NCI-H446 (cell line): ENCODE measurements at places on chromosomes 16 and 17.

GRCh38 chr17:77055453-77055852, 85.3 kb upstream of the SEC14L1 start:
- DNase-seq: no peak

DNA sequence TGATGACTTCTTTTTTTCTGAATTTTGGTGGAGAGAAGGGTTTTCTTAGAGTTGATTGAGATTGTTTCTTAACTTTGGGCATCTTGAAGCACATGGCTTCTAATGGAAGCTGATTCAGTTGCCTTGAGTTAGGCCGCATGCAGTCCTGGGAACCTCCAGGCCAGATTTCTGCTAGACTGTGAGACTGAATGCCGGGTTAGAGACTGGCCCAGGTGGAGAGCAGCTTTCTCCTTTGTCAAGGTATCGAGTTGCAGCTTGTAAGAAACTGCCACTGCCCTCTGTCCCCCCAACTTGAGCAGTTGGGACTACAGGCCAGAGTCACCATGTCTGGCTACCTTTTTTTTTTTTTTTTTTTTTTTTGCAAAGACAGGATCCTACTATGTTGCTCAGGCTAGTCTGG, 77.6 kb downstream of the CLEC16A start:
- no peak for DNase-seq

- no peak for DNase-seq
Measured at GRCh38 chr16:28980929-28981328, 3.9 kb upstream of the LAT start.

DNA sequence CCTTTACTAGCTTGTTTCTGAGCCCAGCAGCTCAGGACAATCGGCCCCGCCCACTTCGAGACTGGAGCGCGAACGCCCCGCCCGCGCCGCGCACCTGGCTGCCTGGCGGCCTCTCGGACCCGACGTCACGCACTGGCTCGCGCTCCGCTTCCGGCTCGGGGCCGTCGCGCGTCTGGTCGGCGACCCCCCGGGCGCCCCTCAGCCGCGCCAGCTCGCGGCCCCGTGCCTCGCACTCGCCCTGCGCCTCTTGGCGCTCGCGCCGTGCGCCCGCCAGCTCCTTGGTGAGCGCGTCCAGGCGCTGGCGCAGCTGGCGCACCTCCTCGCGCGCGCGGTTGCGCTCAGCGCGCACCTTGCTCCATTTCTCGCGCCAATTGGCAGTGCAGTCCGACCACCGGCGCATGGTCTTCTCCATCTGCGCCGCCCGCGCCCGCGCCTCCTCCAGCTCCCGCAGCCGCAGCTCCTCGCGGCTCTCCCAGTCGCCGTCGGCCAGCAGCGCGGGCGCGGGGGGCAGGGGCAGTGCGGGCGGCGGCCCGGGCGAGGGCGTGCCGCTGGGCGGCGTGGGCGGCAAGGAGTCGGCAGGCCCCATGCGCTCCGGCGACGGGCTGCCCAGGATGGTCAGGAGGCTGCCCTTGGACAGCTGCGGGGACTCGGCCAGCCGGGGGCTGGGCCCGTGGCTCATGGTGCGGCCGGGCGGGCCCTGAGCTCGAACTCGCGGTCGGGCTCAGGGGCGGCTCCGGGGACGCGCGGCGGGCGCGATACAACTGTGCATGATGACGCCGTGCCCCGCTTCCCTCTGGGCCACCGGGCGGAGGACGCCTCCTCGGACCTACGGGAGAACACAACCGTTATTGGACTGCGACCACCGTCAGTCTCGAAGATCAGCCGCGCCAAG, 7.6 kb downstream of the CCDC102A start:
- DNase-seq: no peak

DNA sequence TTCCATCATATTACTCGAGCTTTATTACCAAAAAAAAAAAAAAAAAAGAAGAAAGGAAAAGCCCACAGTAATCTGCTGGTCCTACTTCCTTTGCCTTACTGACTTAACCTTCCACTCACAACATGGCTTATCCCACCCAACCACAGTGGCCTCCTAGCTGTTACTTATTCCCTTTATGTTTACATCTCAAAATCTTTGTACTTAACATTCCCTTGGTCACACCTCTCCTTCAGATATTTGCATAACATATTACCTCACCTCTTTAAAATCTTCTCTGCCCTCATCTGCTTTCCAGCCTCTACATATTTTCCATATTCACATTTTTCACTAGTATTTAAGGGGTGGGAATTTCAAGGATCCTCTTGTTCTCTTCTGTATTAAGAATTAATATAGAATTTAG, 327.0 kb upstream of the TBX2 start:
- no peak for DNase-seq
